Neural progenitor cell (in vitro differentiated cells): ENCODE measurements at places on chromosomes 5 and 9. TPM values are rescaled to one million over a fixed set of nuclear protein-coding genes. Genes with fewer than 3 reads are reported as not detected.

DNA sequence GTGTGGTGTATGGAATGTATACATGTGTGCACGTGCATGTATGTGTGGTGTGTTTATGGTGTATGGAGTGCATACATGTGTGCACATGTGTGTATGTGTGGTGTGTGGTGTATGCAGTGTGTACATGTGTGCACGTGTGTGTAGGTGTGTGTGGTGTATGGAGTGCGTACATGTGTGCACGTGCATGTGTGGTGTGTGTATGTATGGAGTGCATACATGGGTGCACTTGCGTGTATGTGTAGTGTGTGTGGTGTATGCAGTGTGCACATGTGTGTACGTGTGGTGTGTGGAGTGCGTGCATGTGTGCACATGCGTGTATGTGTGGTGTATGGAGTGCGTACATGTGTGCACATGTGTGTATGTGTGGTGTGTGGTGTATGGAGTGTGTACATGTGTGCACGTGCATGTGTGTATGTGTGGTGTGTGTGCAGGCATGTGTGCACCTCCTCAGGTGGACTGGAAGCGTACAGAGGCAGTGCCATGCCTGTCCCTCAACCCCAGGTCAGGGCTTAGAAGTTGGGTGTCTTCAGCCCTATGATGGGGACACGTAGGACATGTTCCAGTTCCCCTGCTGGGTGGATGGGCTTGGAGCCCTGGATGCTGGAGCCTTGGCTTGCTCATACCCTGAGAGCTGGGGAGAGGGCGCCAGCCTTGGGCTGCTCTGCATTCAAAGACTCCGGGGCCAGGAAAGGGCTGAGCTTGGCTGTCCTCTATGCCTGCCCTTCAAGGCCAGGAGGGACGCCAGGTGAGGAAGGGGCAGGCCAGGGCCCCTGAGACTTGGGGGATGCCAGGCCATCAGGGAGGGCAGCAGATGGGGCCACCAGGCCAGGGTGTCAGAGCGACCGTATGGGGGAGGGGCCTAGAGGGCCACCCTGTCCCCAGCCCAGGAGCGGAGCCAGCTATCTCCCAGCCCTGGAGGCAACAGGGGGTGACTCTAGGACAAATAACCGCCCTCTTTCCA, 12.2 kb downstream of the MYMK start:
- no peak for DNase-seq

- no peak for DNase-seq
Observed at GRCh38 chr5:140303966-140304365, 1.1 kb upstream of the PFDN1 start.

GRCh38 chr9:110912419-110913291, 125.6 kb downstream of the LPAR1 start:
- no peak for DNase-seq

The ZFP2 gene
- 6.8 and 14.5 TPM in 2 replicates for total RNA-seq

GRCh38 chr9:137130176-137130755, 8.7 kb upstream of the GRIN1 start:
- peak; percentile 45 for DNase-seq

The TRMO gene
- 5.7 and 9.9 TPM in 2 replicates for total RNA-seq

The CTXN3 gene
- 0.09 TPM in 1 of 2 replicates, not detected in the other for total RNA-seq

The PLCXD3 gene
- total RNA-seq = 0.09 TPM in 1 of 2 replicates, not detected in the other

The WDR31 gene
- total RNA-seq = 2.5 and 3.2 TPM in 2 replicates

DNA sequence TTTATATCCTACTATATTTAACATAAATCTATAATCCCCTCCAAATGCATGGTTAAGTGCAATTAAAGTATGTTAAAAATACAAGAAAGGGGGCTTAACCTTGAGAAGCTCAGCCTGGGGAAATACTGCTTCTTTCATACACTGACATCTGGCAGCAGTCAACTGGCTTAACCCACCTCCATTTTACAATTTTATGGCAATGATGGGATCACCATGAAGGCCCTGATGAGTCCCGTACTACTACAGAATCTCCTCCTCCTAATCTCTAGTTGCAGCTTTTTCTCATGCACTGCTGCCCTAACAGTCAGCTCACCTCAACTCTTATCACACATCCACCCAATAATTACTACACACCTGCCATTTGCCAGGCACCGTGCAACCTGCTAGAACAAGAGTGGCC, 40.9 kb downstream of the ZNF608 start:
- no peak for DNase-seq

The PCDHAC1 gene
- total RNA-seq = 2.9 and 5.9 TPM in 2 replicates

The SLC45A2 gene
- total RNA-seq = 0.06 TPM in 1 of 2 replicates, not detected in the other

DNA sequence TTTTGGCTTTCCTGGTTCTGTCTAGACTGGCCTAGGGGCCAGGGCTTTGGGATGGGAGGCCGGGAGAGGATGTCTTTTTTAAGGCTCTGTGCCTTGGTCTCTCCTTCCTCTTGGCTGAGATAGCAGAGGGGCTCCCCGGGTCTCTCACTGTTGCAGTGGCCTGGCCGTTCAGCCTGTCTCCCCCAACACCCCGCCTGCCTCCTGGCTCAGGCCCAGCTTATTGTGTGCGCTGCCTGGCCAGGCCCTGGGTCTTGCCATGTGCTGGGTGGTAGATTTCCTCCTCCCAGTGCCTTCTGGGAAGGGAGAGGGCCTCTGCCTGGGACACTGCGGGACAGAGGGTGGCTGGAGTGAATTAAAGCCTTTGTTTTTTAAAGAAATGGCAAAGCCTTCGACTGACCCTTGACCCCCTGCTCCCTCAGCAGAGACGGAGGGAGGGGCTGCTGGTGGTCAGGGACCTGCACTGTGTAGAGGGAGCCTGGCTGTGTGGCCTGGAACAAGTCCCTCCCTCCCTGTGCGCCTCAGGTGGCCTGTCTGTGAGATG, 11.1 kb downstream of the FPGS start:
- no peak for DNase-seq

- no peak for DNase-seq
Observed at GRCh38 chr9:33117306-33117705, 40.8 kb upstream of the SMU1 start.

DNA sequence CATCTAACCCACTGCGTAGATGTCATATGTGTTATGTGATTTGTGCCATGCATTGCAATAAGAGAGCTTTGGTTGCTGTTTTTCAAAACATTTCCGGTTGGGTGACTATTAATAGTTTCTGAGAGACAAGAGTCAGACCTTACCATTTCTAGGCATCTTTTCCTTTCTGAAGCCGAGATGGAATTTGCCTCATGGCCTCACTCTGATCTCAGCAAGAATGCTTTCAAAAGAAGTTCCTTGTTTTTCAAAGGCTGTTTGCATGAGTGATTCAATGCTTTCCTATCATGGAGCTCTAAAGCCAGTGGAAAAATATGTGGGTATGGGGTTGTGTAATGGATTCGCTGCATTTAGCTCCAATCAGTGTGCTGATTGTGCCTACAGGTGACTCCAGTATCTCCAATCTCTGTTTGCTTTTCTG, 203.1 kb upstream of the PPP1R2B start:
- peak; percentile 37 for DNase-seq

DNA sequence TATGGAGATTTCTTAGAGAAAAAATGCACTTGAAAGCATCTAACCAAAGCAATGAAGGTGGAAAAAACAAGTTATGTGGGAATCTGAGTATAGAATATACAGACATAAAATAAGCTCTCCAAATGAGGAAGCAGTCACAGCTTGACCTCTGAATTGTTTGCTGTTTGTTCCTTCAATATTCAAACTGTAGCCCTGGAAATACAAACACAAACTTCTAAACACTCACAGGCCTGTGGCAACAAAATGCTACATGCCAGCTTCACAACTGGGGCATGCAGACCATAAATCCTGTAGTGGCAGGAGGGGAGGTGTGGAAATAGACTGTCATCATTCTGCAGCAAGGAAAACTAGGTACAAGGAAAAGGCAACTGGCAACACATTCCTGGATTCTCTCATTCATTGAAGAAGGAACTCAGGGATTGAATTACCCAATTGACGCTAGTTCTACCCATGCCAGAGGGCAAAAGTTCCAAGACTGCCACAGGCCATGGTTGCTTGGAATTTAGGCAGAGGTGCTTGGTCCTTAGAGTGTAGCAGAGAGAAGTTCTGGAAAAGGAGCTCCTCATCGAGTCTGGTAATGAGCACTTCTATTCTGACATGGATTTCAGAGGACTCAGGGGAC, 349.6 kb downstream of the PDE4D start:
- DNase-seq = no peak

The NDUFAF2 gene
- total RNA-seq = 28.8 and 42.1 TPM in 2 replicates

The CHSY3 gene
- 0.30 and 0.90 TPM in 2 replicates for total RNA-seq

GRCh38 chr9:129416821-129417539, 203.9 kb downstream of the C9orf50 start:
- peak; percentile 51 for DNase-seq

DNA sequence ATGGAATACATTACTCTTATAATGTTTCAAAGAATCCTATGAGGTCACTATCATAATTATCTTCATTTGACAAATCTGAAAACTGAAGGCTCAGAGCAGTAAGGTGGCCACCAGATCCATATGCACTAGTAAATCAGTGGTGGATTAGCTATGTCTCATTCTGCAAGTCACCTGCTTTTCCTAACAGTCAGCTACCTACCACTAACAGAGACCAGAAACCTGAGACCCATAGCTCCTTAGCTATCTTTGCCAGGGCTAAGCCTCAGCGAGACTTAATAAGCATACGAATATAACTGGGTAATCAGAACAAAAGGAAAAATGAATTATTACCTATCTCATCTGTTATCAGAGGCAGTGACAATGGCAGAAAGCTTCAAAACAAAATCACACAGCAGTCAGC, 118.7 kb downstream of the AUH start:
- no peak for DNase-seq

DNA sequence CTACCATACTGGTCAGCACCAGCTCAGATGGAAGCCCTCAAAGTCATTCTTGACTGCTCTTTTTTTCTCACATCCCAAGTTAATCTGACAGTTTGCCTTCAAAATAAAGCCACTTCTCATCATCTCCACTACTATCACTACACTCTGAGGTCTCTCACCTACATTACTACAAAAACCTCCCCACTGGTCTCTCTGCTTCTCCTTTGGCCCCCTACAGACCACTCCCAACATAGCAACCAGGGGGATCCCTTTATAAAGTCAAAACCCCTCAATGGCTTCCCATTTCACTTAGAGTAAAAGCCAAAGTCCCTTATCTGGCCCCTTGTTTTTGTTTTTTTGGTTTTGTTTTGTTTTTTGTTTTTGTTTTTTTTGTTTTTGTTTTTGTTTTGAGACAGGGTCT, 4.6 kb downstream of the ARAP3 start:
- DNase-seq = peak; percentile 53

DNA sequence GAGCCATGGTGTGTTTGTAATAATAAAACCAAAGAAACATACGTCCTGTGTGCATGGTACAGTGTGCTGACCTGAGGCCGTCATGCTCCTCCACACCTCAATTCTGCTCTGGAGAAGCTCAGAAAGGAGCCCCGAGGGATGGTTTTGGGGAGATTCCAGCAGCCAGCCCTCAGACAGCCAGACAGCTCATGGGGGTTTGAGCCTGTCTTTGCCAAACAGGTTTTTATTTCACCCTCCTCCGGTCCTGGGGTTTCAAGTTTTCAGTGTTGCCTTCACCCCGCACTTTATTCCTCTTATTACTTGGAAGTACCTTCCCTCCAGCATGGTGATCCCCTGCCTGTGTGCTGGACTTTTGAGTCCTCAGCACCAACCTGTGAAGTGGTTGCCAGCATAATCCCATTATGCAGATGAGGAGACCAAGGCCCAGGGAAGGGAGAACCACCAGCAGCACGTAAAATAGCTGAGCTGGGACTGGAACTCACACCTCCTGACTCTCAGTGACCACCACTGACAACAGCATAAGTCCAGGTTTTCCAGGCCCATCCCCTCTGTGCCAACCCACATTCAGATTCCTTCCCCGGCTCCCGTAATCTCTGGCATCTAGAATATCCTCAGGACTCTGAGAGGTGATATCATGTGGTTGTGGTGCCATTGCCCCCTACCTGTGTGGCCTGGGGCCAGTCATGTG, 35.1 kb downstream of the TGFBI start:
- DNase-seq = no peak

- no peak for DNase-seq
Observed at GRCh38 chr9:37952731-37953130, 48.8 kb upstream of the SLC25A51 start.

GRCh38 chr5:56211298-56211865, 21.7 kb downstream of the ANKRD55 start:
- DNase-seq = peak; percentile 7

The ANKRD18B gene
- total RNA-seq = 10.3 and 14.7 TPM in 2 replicates

The FGF1 gene
- total RNA-seq = not detected in 2 replicates

GRCh38 chr9:112002131-112002846, 105.7 kb downstream of the UGCG start:
- DNase-seq = no peak

DNA sequence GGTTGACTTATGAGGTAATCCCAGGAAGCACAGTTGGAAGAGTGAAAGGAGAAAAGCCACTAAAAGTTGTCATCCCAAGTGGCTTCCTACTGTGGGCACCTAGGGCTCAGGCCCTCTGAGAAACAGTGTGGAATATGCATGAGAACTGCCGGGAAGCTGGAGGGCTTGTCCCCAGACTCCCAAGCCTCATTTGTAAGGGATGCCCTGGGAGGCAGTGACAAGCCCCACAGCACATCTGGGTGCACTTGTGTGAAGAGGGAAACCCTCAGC, 64.5 kb downstream of the SFXN1 start:
- DNase-seq = no peak

GRCh38 chr5:57676222-57677098, 193.8 kb upstream of the ACTBL2 start:
- DNase-seq = no peak

GRCh38 chr5:96427824-96428223, 5.2 kb downstream of the PCSK1 start:
- DNase-seq = peak; percentile 53

- no peak for DNase-seq
Observed at GRCh38 chr9:85237478-85237877, 504.3 kb downstream of the AGTPBP1 start.
